ENCODE measurements at places on chromosomes 11 and 22.

- DNase-seq: no peak
Observed at GRCh38 chr11:62413060-62413696, 5.7 kb upstream of the SCGB1A1 start.

GRCh38 chr11:131626788-131627187 lies 256.4 kb downstream of the NTM start:
- DNase-seq: peak; percentile 60

DNA sequence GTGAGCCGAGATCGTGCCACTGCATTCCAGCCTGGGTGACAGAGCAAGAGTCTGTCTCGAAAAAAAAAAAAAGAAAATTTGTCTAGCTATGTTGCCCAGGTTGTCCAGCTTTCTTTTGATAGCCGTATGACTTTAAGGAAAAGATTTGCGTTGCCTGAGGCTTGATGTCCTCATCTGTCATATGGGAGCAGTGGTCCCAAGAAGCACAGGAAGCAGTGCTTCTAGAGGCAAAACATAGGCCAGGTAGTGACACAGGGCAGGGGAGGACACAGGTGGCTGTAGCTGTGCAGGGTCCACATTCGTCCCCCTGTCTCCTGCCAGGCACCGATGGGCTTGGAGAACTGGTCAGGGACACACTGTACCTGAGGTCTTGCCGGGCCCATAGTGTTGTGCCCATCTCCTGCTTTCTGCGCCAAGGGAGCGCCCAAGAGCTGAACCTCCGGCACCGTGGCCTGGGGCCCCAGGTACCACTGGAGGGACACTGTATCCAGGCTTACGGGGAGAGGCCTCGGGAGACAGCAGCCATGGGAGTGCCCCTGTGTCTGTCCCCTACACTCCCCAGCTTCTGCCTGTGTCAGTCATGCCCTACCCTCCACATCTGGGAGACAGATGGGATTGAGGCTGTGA lies 1.4 kb downstream of the LRRC74B start:
- DNase-seq: no peak

DNA sequence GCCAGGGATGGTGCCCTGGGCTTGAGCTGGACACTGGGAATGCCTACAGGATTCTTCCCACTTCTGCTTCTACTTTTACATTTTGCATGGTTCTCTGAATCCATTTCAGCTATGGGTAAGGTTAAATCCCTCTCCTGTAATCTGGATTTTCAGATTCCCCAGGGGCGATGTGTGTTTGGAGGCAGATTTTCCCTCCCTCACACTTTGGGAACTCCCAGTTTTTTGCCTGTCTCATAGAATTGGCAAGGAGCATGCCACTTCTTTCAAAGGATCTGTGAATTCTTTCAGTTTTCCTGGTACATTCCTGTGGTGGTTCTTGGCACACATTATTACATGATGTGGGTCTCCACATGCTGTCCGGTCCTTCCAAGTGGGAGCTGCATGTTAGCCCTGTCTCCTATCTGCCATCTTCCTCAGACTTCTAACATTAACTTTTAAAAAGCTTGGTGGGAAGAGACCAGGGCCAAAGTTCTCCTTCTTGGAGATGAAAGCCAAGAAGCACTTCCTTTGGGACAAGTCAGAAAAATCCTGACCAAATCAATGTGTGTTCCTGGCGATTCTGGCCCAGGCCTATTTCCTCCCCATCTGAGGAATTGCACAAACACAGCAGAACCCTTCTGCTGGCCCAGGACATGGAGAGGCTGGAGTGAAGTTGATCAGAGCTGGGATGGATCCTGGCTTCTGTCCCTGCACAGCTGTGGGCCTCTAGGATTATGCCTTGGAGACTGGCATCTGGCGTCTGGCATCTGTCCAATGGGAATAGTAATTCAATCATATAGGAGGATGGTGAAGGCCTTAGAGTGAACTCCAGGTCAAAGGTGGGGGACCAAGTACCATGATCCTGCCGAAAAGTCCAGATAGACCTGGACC lies 5.4 kb upstream of the APOL2 start:
- no peak for DNase-seq

- peak; percentile 98 for DNase-seq
Observed at GRCh38 chr11:63871962-63872799, 33.3 kb downstream of the MARK2 start.

DNA sequence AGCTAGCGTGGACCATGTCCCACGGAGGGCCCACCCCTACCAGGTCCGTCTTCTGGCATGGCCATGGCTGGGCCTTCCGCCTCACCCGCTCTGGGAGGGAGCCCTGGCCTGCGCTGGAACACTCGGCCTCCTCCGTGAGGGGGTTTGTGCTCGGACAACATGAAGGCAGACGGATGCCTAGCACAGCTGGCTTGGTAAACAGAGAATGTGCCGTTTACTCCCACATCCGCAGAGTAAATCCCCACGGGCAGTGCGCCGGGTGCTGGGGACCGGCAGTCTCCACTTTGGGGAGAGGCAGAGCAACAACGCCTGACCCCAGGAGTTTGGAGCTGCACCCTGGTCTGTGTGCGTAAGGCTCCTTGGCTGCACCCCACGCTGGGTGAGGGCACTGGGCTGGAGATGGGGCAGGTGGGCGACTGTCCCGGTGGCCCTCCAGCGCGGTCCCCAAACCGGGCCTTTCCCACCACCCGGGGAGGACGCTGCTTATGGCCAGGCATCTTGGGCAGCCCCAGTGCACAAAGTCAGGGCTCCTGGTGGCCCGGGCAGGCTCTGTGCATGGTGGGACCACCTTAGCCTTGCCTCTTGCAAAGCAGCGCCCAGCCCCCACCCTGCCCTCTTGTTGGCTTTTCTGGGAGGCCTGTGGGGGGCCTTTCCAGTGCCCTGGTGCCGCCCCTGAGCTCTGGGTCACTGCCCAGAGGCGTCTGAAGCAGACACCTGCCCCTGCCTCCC lies 30.7 kb upstream of the MUC5AC start:
- DNase-seq: no peak

GRCh38 chr11:65868907-65869306 lies 3.7 kb downstream of the EFEMP2 start:
- DNase-seq: no peak

DNA sequence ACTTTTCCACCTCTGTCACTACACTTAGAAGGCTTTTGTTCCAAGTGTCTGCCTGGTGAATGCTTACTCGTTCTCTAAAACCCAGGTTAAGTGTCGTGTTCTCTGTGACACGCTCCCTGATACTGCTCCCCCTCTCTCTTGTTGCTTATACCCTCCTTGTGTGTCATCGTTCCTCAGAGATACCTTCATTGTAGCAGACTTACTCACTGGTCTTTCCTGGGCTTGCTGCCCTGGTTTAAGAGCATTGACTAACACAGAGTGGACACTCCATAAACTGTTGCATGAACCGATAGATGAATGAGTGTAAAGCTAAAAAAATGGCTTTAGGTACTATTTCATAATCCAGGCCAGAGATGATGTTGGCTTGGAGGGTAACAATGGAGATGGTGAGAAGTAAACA lies 171.3 kb downstream of the GRIK4 start:
- DNase-seq: no peak

DNA sequence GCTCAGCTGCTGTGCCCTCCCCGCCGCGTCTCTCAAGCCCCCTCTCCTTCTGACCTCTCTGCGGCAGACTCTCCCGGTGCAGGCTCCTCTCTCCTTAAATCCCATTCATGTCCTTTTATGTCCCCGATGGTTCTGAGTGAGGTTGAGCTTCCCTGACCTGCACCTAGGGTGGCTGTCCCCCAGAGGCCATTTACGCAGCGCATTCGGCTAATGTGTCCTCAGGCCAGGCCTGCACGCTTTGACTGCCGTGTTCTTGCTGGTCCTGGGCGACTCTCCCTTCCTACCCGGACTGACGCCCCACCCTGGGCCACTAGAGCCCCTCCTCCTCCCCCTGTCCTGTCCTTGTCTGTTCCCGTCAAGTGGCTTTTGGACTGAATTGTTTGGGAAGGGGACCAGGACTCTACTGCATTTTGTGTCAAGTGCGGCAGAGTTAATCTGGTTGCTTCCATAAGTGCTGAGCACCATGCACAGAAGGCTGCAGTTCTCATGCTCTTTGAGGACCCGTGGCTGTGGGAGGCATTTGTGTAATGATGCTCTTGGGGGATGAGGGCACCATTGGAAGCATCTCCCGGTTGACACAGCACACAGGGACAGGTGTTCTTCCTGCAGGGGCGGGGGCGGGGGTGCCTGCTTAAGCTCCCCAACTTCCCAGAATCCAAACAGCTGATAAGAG lies 37.1 kb downstream of the IGHMBP2 start:
- no peak for DNase-seq

Measured in GF-D8 (cell line).